ENCODE measurements at places on chromosomes 16 and 17.

GRCh38 chr16:74472540-74472939 is 51.3 kb upstream of the CLEC18B start:
- no peak for DNase-seq

- DNase-seq: no peak
Observed at GRCh38 chr17:306536-307294, 45.9 kb downstream of the RPH3AL start.

DNA sequence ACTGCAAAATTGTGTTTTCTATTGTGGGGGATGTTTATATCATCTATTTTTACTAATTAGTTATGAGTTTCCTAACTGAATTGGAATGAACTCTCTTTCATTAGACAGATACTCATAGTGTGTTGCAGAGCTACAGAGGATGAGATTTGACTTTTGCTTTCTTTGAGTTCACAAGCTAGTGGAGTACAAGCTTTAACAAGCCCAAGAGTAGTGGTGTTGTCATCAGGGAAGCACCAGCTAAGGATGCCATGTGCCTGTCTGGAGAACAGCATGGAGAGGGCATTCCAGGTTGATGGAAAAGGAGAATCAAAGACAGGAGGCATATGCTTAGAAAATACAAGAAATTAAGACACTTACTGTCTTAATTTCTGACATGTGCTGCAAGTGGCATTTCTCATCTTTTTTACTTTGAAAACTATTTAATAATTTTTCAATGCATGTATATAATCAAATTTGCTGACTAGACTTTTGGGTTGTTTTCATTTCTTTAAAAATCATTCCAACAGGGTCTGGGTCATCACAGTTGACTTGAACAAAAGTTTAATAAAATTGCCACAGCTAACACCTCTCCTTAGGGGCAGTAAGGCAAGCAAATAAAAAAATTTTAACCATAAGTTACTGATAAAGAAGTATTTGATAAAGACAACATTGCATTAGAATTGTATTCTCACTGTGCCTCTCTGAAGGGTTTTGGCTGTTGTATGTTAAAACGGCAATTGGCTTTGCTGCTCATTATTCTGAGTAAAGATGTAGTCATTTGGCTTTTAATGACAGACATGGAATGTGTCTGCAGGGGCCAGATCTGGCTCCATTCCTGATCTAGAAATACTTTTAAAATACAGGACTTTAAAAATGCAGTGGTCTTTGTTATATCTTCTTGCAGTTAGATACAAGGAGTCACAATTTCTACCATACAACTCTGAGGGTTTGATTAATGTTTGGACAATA is 323.7 kb upstream of the CDH11 start:
- DNase-seq: no peak

- DNase-seq: no peak
Observed at GRCh38 chr17:68542698-68543463, 30.7 kb downstream of the PRKAR1A start.

- no peak for DNase-seq
Observed at GRCh38 chr16:71528257-71528656, 2.0 kb downstream of the CHST4 start.

DNA sequence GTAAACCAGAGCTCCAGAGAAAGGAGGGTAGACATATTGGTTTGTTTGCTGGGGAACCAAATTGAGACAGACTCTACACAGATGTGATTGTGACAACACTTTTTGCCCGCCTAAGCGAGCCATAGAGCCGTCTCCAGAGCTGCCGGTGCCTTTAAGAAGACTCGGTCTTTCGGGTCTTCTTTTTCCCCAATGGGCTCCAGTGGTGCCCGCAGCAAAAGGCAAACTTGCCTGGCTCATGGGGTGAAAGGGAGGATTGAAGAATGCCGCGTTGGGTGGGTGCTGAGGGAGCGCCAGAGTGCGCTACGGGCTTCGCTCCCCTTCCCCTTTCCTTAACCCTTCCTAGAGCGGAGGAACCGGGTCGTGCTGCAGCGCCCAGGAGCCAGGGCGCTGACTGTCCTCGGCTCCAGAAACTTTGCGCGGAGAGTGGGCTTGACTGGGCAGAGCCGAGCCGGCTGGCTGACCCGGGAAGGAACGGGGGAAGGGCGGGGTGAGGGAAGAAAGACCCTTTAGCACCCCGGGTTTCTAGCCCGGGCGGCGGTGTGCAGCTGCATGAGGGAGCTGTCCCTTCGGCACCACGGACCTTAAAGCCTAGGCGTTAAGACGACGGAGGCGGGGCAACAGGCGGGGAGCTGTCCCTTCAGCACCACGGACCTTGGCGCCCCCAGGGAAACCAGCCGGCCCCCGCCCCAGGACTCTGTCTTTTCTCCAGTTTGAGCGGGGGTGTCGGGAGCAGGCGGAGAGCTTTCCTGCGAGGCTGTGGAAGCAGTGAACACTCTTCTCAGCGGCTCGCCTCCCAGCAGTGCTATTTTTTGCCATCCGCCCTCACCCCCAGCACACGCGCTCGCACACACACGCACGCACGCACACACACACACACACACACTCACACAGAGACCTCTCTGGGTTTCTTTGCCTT is at the start of gene CACNG3:
TSS of gene CACNG3 (plus strand) at position 880 of the 916 bp plus-strand sequence. CDS start 420 bp downstream, outside the sequence.
- DNase-seq: peak; percentile 60

DNA sequence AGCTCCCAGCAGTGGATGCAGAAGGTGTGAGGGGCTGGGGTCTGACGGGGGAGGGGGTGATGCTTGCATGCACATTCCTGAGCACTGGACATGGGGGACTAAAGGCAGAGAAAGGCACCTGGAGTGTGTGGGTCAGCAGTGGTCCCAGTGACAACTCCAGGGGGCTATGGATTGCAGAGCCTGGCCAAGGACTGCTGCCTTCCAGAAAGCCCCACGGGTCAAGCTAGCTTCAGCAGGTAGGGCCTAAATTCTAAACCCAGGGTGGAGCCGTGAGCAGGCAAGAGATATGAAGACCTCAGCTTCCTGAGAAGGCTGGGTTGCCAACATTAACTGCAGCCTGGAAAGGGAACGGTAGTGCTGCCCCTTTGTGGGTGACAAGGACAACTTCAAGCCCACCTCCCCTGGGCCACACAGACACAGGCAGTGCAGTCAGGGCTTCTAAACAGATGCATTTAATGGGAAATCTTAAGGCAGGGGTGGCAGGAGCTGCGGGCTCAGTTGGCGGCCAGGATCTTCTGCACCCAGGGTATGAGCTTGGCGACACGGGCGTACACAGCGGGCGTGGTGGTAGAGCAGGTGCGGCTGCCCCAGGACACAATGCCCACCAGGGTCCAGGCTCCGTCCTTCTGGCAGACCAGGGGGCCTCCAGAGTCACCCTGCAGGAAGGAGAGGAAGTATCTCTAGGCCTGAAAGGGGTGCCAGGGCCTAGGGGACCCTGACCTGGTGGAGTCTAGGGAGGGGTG is 3.1 kb downstream of the CTRB2 start:
- DNase-seq: no peak

GRCh38 chr16:86977076-86977676 is 340.0 kb downstream of the C16orf95 start:
- no peak for DNase-seq

GRCh38 chr16:65284626-65285025 is 162.8 kb upstream of the CDH11 start:
- no peak for DNase-seq

DNA sequence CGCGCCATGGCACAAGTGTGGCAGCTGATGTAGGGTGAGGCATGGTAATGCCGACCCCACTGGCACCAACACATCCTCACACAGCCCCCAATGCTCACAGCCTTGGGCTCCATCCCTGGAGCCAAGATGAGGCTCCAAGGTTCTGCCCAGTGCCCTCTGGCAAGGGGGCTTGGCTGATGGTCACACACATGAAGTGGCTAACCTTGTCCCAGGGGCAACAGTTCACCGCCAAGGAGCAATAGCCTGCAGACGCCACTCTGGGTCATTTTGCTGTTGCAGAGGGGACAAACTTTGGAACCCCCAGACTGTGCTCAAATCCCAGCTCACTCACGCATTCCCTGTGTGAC is 26.8 kb downstream of the TNFRSF13B start:
- no peak for DNase-seq

DNA sequence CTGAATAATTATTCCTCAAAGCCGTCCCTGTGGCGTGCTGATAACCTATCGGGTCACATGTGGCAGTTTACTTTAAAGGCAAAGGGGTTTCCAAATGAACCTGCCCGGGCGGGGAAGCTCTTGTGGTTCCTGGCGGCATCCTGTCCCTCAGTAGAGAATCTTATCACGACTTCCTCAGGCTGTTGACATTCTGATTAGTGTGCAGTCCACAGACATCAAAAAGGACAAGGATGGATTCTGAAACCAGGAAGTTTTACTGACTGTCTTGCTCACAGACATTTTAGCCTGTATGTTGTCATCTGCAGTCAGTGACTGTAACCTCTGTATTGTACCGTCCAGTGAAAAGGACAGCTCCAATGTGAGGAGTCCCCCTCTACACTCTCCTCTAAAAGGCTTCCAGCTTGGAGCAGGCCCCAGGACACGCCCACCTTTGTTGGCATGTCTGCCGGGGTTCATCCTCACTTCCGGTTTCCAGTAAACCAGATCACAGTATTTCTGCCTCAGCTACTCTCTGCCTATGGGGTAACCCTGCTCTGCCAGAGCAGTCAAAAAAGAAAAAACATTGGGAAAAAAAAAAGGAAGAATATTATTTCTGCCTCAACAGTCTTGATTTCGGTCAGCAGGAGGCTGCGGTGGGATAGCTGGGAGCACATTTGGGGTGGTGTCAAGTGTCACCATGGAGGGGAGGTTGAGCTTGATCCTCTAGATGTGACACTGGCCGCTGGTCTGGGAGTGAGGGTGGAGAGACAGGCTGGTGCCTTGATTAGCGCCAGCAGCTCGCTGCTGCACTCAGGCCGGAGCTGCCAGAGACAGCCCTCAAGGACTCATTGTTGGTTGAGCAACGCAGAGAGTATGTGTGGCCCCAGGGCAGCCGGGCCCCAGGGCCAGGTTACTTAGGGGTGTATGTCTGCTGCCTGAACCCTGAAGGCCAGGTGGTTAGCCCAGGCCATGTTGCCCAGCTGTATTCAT is 89.0 kb upstream of the DNAH17 start:
- DNase-seq: peak; percentile 56

DNA sequence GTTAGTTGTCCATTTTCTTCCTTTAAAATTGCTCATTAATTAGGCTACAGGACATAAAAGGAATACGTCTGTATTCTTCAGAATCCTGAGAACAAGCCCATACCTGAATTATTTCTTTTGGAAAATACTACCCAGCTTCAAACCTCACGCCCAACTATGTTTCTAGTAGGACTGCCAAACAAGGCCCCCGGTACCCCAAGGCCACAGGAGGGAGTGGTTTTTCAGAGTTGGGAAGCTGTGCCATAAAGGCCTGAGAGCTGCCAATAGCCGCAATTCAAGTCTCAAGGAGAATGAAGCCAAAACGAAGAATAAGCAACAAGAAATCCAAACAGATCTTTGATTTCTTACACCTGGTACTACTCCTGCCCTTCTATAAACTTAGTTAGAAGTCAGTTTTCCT is 48.3 kb downstream of the UBE2G1 start:
- DNase-seq: no peak

- DNase-seq: no peak
Observed at GRCh38 chr17:46046957-46047356, 47.9 kb downstream of the STH start.

- DNase-seq: no peak
Observed at GRCh38 chr16:75340741-75341491, 89.5 kb upstream of the BCAR1 start.

- no peak for DNase-seq
Observed at GRCh38 chr16:24045641-24046040, 209.9 kb downstream of the PRKCB start.

- DNase-seq: no peak
Observed at GRCh38 chr16:9614389-9614788, 522.9 kb downstream of the HAPSTR1 start.
